NCI-H524 (cell line): ENCODE measurements at places on chromosomes 5 and 9.
A peak's percentile ranks its signal among the peaks of the same experiment; 100 is the strongest.

DNA sequence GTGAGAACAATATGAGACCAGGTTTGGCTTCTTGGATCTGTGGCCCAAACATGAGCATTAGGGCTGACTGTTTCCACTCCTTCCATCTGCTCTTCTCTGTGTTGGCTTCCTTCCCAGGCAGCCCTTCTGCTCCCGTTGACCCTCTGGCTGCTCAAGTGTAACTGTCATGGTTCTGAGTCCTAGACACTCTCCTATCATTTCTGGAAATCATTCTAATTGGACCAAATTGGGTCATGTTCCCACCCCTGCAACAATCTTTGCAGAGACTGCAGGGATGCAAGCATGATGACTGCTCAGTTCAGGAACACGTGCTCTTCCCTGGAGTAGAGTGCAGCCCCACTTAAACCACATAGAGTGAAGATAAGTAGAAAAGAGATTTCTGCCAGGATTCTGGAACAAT is 741.4 kb downstream of the TAF11L14 start:
- peak; percentile 95 for DNase-seq

DNA sequence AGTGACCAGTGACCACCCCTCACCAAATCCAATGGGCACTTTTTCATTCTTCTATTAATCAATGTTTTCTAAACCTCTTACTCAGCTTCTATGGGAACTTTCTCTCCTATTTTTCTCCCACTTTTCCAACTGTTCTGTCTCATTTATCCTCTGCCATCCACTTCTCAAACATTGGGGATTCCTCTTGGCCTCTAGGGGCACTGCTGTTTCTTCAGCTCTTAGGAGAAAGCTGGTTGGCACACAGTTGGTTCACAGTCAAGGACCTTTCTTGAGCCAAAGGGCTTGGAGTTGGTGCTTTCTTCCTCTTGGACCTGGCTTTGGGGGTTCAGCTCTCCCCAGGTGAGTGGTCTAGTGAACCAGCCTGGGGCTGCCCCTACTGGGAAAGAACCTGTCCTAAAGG is 112.2 kb upstream of the LHFPL2 start:
- no peak for DNase-seq

DNA sequence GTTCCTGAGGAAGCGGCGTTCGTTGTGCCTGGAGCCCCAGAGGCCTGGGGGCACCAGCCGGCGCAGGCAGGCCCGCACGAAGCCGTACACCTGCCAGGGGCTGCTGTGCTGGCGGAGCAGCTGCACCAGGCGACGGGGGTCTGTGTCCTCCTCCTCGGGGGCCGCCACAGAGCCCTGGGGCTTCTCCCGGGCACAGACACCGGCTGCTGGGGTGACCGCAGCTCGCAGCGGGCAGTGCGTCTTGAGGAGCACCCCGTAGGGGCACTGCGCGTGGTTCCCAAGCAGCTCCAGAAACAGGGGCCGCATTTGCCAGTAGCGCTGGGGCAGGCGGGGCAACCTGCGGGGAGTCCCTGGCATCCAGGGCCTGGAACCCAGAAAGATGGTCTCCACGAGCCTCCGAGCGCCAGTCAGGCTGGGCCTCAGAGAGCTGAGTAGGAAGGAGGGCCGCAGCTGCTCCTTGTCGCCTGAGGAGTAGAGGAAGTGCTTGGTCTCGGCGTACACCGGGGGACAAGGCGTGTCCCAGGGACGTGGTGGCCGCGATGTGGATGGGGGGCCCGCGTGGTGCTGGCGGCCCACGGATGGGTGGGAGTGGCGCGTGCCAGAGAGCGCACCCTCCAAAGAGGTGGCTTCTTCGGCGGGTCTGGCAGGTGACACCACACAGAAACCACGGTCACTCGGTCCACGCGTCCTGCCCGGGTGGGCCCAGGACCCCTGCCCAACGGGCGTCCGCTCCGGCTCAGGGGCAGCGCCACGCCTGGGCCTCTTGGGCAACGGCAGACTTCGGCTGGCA is 1.3 kb downstream of the TERT start:
- no peak for DNase-seq

DNA sequence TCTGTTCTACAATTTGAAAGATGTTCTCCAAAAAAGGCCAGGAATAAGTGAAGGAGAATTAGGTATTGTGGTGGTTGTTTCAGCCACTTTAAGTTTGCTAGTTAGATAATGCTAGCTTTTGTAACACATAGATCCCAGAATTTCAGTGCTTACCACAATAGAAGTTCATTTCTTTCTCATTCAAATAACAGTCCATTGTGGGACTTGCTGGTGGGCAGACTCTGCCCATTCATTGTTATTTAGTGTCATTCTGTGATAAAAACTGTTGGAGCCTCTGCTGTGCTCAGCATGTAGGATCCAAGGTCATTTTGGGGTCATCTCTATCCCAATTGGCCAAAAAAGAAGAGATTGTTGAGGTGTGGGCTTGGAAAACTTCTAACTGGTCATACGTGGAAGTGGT is 106.8 kb downstream of the CCDC192 start:
- DNase-seq, result no peak

DNA sequence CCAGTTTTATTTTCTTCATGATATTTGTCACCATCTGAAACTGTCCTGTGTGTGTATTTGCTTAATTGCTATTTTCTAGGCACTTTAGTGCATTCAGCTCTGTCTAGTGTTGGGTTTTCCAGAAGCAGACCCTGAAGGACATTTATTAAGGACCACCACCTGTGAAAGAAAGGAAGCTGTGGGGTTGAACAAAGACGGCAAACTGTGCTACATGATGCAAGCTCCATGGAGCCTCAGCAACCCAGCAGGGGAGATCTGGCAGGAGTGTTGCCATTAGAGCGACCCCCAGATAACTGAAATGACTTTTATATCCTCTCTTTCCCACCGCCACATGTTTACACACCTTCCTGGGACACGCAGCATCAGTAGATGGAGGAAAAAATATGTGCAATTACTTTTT is 125.5 kb downstream of the GABRB2 start:
- DNase-seq, result no peak

GRCh38 chr9:16306586-16306985 is 563.9 kb downstream of the BNC2 start:
- DNase-seq, result no peak

DNA sequence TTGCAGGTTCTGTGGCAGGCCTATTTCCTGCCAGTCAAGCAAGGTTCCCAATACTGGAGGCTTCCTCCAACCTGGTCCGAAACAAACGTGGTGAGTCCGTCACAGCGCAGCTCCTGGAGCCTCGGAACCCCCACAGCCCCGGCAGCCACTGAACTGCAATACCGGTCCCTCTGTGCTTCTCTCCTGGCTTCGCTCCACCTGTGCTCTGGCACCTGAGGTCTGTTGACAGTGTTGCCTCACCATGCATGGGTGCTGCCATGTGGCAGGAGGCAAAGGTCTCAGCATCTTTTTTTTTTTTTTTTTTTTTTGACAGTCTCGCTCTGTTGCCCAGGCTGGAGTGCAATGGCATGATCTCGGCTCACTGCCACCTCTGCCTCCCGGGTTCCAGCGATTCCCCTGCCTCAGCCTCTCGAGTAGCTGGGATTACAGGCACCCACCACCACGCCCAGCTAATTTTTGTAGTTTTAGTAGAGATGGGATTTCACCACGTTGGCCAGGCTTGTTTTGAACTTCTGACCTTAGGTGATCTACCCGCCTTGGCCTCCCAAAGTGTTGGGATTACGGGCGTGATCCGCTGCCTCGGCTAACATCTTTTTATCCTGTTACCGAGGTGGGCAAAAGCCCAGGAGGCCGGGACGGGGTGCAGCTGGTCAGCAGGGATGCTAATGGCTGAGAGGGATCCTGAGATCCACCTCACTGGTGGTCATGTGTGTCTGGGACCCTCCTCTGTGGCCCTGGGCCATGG is 57.1 kb upstream of the RNU6ATAC start:
- DNase-seq, result no peak

- no peak for DNase-seq
Measured at GRCh38 chr5:34539183-34539582, 116.9 kb upstream of the RAI14 start.

GRCh38 chr5:139844472-139845145 is 49.0 kb downstream of the PSD2 start:
- DNase-seq, result peak; percentile 85
